Omental fat pad (tissue), 4 donors: ENCODE measurements at places on chromosomes 16 and 17.

- no peak for DNase-seq
These were observed 22.9 kb downstream of the DUSP14 start for GRCh38 chr17:37512442-37513068.

DNA sequence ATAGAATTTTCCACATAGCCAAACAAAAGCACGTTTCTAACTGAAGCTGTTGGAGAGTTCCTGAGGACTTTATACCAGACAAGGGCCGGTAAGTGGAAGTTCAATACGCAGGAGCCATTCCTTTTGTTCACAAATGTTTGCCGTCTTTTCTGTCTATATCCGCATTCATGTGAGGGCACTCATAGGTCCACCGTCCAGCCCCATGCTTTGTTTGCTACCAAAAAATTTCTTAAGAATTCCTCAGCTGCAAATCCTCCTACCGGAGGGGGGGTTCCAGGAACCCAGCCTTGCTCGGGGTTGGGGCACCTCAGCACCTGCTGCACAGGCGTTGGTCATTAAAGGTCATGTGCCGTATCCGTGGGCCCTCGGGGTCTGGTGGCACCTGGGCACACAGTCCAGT, 276.8 kb downstream of the SEC14L1 start:
- no peak for DNase-seq

- DNase-seq: no peak
These were observed 287.7 kb downstream of the FOXL1 start for GRCh38 chr16:86865851-86866662.

- no peak for DNase-seq
These were observed 20.0 kb downstream of the UNKL start for GRCh38 chr16:1394367-1394951.

DNA sequence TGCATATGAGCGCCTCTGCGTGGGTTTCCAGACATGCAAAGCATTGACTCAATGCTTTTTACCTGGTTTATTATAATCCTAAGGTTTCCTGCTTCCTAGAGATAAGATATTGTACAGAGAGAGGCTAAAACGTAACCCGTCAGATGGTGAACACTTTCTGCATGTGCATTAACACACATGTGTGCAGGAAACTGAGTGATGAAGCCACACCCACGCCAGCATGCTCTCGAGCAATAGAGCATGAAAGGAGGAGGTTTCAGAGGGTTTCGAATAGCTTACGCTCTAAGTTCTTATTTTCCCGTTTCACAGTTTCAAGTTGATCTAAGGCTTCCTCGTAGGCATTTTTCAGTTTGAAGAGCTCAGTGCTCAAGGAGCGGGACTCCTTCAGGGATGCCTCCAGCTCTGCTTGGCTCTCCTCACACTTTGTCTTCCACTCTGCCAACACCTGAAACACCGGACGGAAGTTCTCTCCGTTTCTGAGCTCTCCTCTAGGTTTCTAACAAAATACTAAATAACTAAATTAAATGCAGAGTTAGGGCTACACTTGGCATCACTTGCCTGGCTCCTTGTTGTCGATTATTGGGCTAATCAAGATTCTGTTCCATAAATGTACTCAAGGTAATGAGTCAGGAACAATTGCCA, 23.2 kb downstream of the MYH3 start:
- DNase-seq: no peak

DNA sequence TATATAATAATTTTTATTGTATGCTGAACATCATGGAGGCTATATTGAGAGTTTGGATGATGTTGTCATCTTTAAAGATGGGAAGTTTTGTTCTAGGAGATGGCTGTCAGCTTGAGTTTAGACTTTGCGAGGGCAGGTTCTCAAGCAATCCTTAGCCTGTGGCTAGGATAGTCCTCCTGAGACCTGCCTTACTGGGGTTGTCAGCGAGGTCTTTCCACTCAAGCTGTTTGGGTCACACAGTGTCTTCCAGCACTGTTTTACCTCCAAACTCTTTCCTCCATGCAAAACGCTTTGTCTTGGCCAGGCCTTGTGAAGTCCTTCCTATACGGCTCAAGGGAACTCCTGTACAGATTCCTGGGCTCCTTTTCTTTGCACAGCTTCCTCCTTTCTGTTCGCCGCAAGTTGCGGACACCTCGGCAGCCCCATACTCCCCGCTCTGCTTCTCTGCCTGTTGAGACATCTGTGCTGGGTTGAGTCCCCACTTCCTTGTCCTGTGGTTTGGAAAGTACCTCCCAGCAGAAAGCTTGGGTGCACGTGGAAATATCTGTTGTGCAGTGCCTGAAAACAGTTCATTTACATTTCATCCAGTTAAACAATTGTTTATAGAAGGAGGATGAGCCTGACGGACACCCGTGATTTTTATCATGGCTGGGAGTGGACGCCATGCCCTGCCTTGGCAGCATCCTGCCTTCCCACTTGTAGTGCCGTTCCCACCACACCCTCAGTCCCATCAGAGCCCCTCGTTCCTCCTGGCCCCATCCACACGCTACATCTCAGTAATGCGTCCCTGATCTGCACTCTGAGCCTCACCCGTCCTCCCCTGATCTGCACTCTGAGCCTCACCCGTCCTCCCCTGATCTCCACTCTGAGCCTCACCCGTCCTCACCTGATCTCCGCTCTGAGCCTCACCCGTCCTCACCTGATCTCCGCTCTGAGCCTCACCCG, 55.0 kb upstream of the CBFA2T3 start:
- DNase-seq: no peak

- no peak for DNase-seq
These were observed 101.6 kb downstream of the MSI2 start for GRCh38 chr17:57357830-57358430.

DNA sequence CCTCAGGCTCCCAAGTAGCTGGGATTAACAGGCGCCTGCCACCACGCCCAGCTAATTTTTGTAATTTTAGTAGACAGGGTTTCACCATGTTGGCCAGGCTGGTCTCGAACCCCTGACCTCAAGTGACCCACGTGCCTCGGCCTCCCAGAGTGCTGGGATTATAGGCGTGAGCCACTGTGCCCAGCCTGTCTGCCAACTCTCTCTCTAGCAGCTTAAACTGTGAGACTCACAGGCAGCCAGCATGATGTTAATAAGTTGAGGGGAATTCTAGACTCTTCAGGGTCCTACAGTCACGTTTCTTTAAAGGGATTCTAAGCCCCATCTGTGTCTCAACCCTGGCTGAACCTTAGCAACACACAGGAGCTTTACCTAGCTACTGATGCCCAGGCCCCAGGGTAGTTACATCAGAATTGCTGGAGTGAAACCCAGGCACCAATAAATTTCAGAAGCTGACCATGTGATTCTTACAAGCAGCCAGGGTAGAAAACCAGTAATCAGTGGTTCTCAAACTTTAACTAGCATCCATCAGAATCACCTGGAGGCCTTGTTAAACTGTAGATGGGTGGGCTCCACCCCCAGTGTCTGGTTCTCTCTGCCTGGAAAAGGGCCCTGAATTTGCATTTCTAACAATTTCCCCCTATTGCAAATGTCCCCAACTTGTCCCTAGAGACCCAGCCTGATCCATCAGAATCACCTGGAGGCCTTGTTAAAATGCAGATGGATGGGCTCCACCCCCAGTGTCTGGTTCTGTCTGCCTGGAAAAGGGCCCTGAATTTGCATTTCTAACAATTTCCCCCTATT, 30.7 kb downstream of the GPRC5B start:
- DNase-seq: no peak

DNA sequence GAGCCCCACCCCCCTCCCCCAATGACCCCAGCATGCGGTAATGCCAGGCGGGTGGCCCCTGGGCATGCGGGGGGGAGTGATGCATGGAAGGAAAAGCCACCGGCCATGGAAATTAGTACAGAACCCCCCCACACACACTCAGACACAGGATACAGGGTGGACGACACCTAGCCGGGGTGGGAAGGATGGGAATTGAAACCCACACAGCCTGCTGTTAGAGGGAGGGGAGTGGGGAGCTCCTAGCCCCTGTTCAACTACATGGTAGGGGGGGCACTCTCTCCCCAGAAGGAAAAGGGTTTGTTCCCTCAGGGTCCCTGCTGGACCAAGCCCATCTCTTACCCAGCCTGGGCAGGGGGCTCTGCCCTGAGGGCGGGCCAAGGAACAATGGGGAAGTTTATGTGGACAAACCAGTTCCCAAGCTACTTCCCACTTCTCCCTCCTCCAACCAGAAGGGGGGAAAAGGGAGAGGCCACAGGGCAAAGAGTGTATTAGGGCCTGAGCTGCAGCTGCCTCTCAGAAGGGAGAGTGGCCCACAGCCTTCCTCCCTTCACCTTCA, 5.2 kb downstream of the TMUB2 start:
- no peak for DNase-seq

DNA sequence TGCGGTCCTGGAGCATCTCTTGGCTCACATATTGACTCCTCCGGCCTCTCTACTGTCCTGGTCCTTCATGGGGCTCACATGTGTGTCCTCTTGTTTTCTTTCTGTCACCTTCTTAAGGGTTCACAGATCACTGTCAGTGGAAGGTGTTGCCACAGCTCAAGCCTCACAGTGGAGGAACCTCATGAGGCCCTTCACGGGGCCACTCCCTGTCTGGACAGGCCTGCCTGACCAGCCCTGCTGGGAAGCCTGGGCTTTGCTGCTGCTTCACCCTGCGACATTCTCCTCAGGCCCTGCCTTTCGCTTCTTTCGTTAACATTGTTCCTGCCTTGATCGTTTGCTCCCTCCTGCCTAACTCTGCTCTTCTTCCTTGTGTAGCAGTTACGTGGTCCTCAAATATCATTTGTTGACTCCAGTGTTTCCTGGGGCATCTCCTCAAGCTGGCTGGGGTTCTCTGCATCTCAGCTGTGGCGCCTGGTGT, 55.9 kb downstream of the WDR45B start:
- no peak for DNase-seq

- no peak for DNase-seq
These were observed 589 bp downstream of the ARL6IP1 start for GRCh38 chr16:18800775-18801144.

GRCh38 chr17:14092808-14093207, 23.5 kb downstream of the COX10 start:
- DNase-seq: no peak

- no peak for DNase-seq
These were observed 99.0 kb downstream of the BMERB1 start for GRCh38 chr16:15533386-15533785.

GRCh38 chr16:30786115-30786935, 680 bp downstream of the ZNF629 start:
- DNase-seq: no peak

DNA sequence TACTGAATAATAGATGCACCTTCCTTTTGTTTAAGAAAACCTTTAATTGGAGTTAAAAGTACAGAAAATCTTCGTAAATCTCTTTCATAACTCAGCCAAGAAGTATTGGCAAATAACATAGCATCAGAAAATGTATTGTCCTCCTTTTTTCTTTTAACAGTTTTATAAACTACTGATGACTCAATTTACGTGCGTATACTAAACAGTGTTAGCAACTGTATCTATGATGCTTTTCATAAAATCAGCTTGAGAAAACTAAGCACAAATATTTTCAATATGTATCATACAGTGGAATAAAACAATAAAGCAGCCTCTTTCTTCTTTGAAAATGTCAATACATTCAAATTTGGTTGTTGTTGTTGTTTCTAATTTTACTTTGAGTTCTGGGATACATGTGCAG, 88.6 kb downstream of the STXBP4 start:
- no peak for DNase-seq

DNA sequence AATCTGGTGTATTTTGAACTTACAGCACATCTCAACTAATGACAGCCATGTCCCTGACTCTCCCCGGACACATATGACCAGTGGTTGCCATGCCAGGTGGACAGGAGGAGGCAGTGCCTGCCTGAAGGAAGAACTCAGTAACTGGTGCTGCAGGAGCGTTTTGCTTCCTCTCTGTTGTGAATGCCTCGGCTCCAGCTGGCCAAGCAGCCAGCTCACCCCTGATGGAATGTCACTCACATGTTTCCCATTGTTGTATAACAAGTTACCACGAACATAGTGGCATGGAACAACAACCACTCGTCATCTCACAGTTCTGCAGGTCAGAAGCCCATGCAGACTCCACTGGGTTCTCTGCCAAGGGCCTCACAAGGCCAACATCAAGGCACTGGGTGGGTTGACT, 20.1 kb upstream of the IRF8 start:
- DNase-seq: no peak

DNA sequence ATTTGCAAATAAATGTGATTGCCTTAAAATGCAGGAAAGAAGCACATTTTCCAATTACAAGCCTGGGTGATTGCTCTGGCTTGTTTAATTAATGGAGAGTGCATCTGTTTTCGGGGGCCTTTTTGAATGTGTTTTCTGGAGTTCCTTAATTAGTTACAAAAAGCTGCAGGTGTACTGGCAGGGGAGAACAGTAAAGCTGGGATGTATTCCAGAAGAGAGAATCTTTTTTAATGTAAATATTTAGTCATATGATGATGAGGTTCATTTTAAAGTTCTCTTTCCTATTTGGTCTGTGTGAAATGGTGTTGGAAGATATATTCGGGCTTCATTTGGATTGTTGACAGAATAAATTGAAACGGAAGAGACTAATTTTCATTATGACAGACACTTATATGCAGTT, 70.9 kb upstream of the N4BP1 start:
- DNase-seq: no peak

- DNase-seq: no peak
These were observed 953 bp upstream of the NSMCE1 start for GRCh38 chr16:27269300-27270150.

DNA sequence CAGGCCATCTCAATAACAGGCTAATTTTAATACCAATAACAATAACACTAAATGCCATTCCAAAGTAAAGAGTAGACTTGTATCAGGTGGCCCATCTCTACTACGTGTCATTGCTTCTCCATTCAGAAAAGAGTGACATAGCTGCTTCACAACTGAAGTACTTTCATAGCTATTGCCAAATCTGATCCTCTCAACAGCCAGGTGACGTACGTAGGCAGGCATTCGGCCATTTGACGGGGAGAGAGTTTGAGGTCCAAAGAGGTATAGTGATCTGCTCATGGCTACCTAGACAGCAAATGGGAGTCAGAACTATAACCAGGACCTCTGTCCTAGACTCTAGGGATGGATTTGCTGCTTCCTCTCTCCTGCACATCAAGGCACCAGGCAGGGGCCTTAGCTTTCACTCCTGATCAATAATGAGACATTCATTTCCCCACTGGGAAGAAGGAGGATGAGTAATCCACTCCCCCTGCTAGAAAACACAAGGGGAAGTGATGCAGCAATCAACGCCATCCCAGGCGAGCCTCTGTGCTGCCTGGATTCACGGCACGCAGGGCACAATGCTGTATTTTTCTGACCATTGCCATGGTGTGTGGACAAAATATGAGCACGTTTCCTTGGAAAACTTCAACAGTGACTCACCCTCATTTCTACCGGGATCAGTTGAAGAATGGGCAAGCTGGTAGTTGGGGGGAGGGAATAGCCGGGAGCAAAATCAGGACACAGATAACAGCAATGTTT, 80.9 kb downstream of the SPACA3 start:
- no peak for DNase-seq

DNA sequence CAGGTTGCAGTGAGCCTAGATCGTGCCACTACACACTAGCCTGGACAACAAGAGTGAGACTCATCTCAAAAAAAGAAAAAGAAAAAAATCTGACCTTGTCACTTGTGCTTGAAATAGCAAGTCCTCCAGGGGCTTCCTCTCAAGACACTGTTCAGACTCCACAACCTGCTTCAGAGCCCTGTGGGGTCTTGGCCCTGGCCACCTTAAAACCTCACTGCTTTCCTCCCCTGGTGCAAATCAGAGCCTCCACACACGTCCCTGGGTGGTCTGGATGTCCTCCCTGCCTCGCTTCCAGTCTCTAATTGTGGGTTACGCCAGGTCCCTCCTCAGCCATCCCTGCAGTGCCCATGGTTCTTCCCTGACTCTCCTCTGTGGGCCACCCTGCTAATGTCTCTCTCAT, 4.7 kb downstream of the ACD start:
- no peak for DNase-seq
